Activated T-cell treated with anti-CD3 and anti-CD28 coated beads for 24 hours (primary cell): ENCODE measurements at places on chromosomes 3 and 15.

GRCh38 chr3:108408883-108409799 lies 101.3 kb downstream of the MYH15 start:
- DNase-seq: no peak

DNA sequence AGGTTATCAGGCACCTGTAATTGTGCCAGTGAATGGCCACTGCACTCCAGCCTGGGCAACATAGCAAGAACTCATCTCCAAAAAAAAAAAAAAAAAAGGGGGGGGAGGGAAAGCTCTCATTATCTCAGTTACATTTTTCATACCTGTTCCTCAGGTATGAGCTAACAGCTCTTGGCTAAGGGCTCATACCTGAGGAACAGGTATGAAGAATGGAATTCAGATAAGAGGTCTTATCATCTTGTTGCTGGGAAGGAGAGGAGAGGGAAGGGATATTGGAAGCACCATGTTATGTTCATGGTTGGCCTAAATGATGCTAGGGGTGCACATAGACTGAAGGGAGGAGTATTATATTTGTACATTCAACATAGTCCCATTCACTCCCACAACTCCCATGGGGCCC lies 2.6 kb downstream of the SLC15A2 start:
- DNase-seq: no peak

GRCh38 chr3:39090922-39091321 lies 16.5 kb downstream of the GORASP1 start:
- DNase-seq: no peak

- no peak for DNase-seq
Measured at GRCh38 chr15:42193383-42193782, 14.7 kb downstream of the VPS39 start.

GRCh38 chr15:28101983-28102441 lies 2.9 kb upstream of the OCA2 start:
- no peak for DNase-seq

- no peak for DNase-seq
Measured at GRCh38 chr3:191253089-191253799, 54.2 kb downstream of the OSTN start.

DNA sequence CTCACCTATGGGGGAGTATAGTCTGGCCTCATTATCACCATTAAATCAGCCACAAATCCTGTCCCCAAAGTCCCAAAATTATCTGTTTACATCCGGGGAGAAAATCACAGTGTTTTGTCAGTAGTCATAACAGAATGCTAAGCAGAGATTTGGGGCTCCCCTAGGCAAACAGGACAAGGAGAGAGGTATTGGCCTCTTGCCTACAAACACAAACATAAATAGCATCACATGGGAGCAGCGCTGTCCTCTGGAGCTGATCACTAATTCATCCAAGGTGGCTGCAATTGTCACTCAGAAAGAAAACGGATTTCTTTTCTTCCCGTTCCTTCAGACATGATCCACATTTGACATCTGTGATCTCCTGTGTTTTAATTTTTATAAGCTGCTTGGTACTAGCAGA lies 1028.1 kb downstream of the NTRK3 start:
- no peak for DNase-seq

DNA sequence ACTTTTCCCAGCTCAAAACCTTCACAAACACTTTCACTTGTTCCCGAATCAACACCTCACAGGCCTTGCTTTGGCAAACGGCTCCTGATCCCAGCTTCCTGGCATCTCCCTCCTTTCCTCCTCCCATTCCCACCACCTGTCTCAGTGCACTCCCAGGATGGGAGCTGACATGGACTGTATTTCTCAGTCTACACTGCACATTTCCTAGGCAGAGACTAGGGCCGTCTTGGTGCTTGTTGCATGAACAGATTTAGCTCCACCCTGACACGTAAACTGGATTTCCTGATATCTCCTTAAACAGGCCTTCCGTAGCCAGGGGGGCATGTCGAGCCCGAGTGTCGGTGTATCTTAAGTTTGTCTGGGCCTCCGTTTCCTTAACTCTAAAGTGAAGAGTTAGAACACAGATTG lies 790 bp upstream of the WHAMM start:
- DNase-seq: no peak

DNA sequence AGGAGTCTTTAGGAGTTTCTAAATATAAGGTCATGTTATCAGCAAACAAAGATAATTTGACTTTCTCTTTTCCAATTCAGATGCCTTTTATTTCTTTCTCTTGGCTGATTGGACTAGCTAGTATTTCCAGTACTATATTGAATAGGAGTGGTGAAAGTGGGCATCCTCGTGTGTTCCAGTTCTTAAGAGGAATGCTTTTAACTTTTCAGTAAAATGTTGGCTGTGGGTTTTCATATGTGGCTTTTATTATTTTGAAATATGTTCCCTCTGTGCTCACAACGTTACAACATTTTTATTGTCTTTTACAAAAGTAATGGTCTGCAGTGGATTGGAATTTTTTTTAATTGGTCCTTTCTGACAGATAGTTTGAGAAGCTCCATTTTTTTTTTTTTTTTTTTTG lies 8.2 kb upstream of the ZNF280D start:
- no peak for DNase-seq
